DMS153 (cell line): ENCODE measurements at places on chromosomes 5 and 9.

DNA sequence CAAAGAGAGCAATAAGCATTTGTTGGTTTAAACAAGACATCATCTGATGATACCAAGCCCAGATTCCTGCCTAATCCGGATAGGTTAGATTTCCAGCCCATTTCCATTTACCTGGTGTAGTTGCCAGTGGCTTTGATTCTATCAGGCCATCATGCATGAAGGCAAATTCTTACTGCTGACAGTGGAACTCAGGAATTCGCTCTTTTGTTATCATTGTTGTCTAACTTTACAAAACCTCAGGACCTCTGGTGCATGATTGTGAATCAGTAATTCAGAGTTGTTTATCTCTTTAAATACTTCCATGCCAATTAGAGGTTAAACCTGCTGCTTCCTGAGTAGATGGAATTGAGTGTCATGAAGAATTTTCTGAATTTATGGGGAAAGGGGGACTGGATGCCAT, 76.5 kb downstream of the C9orf152 start:
- DNase-seq = no peak

DNA sequence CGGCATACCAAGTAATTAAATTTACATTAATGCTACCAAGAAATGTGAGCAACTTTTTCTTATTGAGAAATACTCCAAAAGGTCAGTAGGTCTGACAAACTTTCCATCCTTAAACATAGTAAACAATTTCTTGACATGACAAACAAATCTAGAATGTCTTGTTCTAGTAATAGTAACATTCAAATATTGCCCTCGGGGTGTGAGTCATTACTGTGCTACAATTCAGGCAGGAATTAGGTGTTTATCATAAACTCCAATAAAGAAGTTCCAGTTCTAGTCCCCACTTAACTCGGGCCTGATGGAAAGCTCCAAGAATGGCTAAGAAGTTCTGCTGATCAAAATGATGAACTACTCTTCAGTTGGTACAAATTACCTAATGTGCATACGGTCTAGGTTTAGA, 235.6 kb upstream of the TUSC1 start:
- DNase-seq = no peak

- DNase-seq = peak; percentile 53
These were observed 23.1 kb downstream of the SPTAN1 start for GRCh38 chr9:128575469-128575868.

DNA sequence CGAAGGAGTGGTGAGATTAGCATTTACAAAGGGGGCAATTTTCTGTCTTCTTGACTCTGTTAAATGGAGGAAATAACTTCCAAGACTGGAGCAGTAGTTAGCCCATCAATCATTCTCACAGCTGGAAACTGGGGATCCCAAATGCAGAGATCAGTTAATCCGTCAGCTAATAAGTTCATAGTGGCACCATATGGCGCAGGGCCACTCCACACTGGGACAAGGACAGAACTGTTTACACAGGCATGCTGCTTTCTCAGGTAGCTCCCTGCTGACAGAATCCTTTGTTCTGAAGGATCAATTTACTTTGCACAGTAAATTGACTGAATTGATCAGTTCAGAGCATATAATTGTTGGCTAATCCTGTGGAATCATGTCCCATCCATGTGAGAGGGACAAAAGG, 395.7 kb downstream of the TMEM161B start:
- no peak for DNase-seq

DNA sequence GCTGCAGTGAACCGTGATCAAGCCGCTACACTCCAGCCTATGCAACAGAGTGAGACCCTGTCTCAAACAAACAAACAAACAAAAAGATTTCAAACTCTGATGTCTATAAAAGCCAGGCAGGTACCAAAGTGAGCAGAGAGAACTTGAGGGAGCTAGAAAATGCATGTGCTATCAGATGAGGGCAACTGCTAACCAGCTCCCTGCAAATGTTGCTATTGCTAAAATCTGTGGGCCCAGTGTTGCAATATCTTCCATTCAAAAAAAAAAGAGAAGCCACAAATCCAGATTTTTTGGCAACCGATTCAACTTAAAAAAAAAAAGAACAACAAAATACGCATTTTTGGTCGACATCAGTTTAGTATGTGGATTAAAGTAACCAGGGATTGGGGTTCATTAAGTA, 5.5 kb downstream of the UBE2D2 start:
- no peak for DNase-seq
